ENCODE measurements at places on chromosomes 2 and 18.
A peak's percentile ranks its signal among the peaks of the same experiment; 100 is the strongest.

DNA sequence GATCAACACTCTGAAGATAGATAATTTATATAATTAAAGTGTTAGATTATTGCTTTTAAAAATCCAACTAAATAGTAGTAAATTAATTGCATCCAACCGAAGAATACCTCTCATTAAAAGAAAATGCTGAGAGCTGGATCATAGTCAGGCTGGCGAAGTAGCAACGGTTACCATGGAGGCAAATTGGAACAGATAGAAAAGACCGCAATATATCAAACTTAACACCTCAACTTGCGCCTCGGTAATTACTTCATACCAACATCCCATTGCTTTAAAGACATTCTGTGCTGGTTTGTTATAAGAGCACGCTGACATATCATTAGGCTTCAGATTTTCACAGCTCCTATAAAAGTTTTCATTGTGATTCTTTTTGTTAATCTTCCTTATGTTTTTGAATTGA, 183.8 kb upstream of the ZC3H15 start:
- no peak for DNase-seq

DNA sequence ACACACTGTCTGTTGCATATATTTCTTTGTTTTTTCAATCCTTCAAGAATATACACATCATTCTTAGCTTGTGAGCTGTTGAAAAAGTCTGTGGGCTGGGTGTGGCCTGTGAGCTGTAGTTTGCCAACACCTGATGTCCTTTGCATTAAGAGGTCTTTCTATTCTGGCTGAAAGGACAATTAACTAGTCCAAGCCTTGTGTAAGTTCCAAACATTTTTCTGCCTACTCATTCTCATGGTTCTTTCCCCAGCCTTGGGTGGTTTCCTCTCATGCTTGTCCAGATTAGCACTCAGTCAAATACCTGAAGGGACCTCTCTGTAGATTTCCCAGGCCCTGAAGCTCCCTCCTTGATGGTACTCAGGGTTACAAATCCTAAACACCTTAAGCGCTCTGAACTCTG, 57.8 kb upstream of the NABP1 start:
- DNase-seq: no peak

- no peak for DNase-seq
These were observed 7.7 kb downstream of the RPRM start for GRCh38 chr2:153470867-153471266.

- DNase-seq: no peak
These were observed 143.6 kb downstream of the CCDC148 start for GRCh38 chr2:158312981-158313380.

DNA sequence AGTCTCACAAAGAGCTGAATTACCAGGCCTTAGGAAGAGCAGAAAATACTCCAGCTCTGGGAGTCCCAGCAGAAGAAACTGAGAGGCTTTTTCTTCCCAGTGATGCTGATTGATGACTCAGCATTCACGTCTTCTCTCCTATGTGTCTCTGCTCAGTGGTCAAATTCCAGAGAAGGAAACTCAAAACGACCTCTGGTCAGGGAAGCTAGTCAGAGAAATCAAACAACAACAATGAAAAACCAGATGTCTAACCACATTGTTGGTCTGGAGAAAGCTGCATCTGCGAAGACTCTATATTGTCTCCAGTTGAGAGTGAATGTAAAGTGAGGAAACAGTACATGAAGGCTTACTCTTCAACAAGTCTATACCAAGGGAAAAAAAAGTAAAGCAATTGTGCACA, 28.6 kb upstream of the CERS6 start:
- no peak for DNase-seq

GRCh38 chr2:71603311-71603811, 150.0 kb downstream of the DYSF start:
- no peak for DNase-seq

DNA sequence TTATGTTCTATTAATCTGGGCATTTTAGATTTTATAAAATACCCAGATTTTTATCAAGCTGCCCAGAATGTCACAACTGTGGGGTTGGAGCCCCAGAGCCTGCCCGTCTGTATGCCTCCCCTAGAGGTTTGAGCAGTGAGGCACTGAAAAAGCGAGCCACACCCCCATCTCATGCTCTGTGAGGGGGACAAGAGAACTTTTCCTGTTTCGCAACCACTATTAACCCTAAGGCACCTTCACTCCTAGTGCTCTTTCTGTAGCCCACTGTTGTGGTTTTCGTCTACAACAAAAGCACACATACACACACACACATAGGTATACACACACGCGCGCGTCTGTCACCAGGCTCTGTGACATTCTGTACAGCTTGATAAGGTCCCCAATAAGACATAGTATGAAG, 38.0 kb downstream of the DCDC2C start:
- no peak for DNase-seq

DNA sequence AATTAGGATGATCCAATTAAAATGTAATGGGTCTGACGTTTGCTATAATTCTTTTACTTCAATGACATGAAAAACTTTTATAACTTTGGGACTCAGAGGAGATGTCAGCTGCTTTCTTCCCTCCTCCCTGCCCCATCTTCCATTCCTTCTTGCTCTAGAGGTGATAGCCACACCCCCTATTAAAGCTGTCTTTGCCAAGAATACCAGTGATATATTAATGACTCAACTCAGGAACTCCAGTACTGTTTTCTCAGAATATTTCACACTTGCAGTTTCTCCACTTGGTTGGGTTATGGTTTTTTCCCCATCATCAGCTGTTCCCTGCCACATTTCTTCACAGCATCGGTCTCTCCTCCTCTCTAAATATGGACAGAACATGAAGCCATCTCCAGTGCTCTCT, 184.0 kb downstream of the KCNE4 start:
- DNase-seq: no peak

GRCh38 chr18:8610459-8610851, 1.2 kb downstream of the RAB12 start:
- no peak for DNase-seq

- DNase-seq: no peak
These were observed 171.2 kb upstream of the MYO3B start for GRCh38 chr2:170006587-170007325.

DNA sequence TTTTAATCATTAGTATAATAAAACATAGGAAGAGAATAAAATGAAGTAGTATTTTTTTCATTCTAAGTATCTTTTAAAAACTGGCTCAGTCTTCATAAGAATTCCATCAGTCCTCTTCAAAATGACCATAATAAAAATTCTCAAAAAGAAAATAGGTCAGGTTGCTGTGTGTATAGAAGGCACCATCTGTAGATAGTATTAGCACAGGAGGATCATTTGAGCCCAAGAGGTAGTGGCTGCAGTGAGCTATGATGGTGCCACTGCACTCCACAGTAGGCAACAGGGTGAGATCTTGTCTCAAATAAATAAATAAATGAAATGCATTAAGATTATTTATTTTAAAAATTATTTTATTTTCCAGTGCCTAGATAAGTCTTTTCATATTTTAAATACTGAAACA, 475.8 kb downstream of the ZNF804A start:
- DNase-seq: peak; percentile 59

- no peak for DNase-seq
These were observed 253.4 kb downstream of the TMX3 start for GRCh38 chr18:68461481-68462018.

GRCh38 chr18:32378705-32379104, 92.0 kb downstream of the GAREM1 start:
- no peak for DNase-seq

DNA sequence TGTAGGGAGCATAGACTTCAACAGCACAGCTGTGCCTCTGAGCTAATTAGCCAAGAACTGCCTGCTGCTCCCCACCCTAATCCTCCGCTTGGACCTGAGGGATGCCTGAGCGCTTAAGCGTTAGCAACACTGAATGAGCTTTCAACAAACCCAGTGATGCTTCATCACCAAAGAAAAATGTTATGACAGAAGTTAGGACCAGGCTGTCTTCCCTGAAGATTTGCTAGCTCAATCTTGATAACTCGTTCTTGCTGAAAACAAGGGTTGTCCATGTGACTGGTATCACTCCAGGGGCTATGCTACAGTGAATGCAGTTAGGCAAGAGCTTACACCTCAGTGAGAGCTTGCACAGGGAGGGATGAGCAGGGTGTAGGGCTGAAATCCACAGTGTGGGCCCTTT, 190.7 kb upstream of the SIX2 start:
- DNase-seq: no peak

- no peak for DNase-seq
These were observed 297.4 kb downstream of the CALCRL start for GRCh38 chr2:187150670-187151069.

DNA sequence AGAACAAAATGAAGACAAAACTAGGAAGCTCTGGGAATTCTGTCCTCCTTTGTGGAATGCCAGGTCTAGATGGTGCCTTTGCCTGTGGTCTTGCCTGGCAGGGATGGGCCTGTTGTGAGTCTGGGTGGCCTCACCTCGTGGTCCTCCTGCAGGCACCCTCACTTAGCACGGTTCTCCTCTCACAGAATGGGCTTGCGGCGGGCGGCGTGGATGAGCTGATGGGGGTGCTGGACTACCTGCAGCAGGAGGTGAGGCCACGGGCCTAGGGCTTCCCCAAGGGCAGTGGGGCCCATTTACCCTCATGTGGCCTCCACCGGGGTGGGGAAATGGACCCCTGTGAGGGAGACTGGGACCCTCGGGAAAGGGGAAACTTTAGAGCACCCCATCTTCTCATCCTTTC, 42.3 kb downstream of the PLB1 start:
- DNase-seq: no peak

DNA sequence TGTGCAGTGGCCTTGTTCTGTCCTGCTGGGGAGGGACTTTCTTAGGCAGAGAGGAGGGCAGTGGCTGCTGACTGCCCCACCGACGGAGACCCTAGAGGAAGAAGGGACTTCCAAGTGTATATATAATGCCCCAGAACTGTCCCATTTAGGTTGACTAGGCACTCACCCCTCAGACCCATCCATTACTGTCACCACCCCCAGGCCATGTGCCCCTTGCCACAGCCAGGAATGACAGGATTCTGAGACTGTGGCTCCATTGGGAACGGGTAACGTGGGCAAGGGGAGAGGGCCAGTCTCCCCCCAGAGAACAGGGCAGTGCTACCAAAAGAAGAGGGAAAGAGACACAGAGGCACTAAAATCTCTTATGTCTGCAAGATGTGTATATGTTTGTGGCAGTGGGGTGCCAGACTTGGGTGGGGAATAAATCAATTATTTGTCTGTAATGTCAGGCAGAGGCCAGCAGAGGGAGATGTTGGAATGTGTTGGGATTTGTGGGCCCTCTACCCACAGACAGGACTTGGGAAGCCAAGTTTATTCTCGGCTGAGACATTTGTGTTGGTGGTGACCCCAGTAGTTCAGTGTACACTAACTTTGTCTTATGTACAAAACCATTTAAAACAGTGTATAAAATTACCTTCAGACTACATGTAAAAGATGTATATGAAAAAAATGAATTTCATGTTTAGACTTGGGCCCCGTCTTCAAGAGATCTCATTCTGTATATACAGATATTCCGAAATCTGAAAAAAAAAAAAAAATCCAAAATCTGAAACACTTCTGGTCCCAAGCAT, 24.0 kb upstream of the TMEM37 start:
- peak; percentile 45 for DNase-seq

DNA sequence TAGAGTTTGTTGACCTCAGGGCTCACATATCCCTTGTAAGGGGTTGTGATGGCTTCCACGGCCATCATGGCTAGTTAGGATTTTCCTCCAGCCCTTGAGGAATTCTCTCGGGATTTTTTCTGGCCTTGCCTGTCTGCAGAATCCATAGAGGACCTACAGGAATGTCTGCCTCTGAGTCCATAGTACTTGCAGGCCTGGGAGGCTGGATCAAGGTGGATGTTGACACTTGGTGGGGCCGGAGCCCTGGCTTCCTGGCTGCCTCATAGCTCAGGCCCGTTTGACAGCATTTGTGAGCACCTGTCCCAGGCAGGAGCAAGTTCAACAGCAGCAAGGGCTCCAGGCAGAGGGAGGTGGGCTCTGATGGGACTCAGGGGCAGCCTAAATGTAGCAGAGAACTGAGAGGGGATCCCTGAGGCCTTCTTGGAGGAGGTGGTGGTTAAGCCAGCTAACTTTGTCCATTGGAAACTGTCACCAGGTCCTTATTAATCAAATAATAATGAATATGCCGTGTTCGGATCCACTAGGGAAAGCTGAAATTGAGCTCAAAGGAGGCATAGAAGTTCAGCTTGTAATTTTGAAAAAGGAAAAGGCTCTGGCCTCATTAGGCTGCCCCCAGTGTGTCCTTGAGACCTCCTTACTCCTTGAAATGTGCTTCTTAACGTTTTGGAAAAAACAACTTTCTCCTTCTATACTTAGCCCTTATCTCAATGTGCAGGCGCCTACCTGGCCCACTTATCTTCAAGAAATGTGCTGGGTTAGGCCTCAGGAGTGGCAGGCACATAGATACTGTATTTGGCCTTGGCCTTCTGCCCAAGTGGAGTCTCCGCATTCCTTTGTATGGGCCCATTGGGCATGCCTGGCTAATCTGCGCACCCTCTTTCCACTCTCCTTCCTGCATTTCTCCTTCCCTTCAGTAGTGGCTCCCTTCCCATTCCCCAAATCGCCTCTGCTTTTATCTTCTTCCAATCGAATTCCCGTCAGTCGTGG, 66.9 kb downstream of the HPCAL1 start:
- no peak for DNase-seq

DNA sequence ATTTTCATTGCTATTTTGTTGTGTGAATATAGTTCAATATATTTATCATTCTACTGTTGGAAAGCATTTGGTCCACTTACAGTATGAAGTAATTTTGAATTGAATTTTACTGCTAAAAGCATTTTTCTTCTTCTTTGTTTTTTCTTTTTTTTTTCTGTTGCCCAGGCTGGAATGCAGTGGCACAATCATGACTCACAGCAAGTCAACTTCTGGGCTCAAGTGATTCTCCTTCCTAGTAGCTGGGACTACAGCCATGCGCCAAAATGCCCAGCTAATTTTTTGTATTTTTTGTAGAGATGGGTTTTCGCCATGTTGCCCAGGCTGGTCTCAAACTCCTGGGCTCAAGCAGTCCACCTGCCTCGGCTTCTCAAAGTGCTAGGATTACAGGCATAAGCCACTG, 2.4 kb upstream of the ETAA1 start:
- DNase-seq: no peak

DNA sequence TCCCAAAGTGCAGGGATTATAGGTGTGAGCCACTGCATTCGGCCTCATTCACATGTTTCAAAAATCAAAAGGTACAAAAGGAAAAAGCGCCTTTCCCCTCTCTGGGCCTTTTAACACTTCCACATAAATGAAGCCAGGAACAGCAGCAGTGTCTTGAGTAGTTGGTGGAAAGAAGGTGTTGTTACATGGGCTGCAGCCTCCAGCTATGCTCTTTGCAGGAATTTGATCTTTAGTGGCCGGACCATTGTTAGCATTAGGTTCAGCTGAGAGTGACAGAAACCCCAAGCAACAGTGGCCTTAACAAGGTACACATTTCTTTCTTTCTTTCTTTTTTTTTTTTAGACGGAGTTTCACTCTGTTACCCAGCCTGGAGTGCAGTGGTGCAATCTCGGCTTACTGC, 59.1 kb downstream of the HS6ST1 start:
- DNase-seq: no peak

DNA sequence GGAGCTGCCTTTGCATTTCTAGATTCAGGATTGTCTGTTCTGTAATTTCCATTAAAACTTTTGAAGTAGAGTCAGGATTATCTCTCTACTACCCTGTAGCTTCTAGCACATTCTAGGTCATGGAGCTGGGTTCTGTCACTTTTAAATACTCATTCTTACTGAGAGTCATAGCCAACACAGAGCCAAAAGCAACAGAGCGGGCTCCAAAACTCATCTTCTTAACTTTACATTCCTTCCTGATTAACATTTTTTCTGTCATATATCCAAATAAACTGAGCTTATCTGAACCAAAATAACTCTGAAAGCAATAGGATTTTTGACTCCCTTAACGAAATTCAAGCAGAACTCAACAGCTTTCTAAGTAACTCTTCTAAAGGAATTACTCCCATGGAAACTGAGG, 12.9 kb downstream of the PREPL start:
- no peak for DNase-seq

Data from cerebellar cortex (tissue), 1 donor.